ENCODE measurements at places on chromosomes 4 and X.

- DNase-seq = peak; percentile 55
These were observed 71.1 kb downstream of the NSG1 start for GRCh38 chr4:4457803-4458553.

- no peak for DNase-seq
These were observed 33.7 kb upstream of the HMX1 start for GRCh38 chr4:8905226-8905772.

- DNase-seq = no peak
These were observed 2036.4 kb upstream of the AGA start for GRCh38 chr4:179478608-179479007.

GRCh38 chr4:110660755-110661154 lies 37.9 kb upstream of the PITX2 start:
- no peak for DNase-seq

GRCh38 chr4:164438321-164438720 lies 315.6 kb upstream of the SMIM31 start:
- DNase-seq = peak; percentile 12

DNA sequence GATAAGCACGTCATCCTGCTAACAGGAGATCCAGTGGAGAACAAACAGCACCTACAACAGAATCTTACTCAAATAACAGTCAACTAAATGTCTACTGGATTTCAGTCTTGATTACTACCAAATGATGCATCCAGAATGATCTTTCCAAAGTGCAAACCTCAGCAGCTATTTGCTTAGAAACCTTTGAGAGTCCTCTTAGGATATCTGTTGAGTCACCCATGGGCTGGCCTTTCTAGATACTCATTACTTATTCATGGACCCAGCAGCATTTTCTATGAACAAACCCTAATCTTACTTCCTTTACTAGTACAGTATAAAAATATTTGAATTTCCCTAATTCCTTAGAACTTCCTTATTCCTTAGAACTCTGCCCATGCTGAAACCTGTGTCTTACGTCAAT lies 118.5 kb upstream of the PABPC4L start:
- no peak for DNase-seq

DNA sequence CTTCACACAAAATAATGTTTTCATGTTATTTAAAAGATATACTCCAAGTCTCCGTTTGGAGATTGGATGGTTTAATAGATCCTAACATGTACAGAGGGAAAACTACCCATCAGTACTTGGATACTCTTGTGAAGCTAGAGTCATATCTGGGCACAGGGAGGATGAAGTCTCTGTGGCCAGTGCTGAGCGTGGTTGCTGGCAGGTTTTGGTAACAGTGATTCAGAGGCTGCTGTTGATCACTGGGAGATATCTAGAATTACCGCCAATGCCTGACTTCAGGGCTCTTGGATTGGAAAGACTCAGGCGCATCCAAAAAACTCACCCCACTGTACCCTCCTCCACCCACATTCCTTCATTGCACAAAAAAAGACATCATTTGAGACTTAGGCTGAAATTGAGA lies 107.2 kb upstream of the PGRMC2 start:
- DNase-seq = peak; percentile 78

- DNase-seq = no peak
These were observed 69.4 kb upstream of the CLNK start for GRCh38 chr4:10753856-10754402.

GRCh38 chrX:41092776-41093175 lies 7.5 kb downstream of the USP9X start:
- DNase-seq = no peak

- DNase-seq = no peak
These were observed 69.8 kb upstream of the SLC7A11 start for GRCh38 chr4:138311771-138312535.

DNA sequence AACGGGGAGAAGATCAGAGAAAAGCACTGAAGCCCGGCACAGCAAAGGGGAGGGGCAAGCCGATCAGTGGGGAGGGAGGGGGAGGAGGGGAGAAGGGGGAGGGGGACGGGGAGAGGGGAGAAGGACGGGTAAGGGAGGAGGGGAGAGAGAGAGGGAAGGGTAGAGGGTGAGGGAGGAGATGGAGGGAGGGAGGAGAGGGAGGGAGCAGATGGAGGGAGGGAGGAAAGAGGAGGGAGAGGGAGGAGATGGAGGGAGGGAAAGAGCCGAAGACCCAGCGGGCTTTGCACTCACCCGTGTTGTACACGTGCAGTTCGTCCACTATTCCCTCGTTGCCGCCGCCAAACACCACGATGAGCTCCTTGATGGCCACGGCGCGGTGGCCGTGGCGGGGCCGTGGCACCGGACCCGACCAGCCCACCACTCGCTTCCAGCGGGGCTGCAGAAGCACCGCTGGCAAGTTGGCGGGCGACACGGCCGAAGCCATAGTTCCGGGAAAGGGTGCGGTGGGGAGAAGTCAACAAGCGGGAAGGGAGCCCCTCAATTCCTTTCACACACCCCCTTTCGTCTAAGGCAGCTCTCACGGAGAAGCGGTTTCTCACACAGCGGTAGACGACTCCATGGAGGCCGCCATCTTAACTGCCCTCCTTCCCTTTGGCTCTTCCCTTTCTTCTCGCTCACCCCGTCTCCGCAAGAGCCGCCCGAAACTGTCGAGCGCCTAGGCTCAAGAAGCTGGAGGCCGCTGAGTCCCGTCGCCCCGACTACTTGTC lies 1.1 kb downstream of the HCFC1 start:
- DNase-seq = peak; percentile 79

DNA sequence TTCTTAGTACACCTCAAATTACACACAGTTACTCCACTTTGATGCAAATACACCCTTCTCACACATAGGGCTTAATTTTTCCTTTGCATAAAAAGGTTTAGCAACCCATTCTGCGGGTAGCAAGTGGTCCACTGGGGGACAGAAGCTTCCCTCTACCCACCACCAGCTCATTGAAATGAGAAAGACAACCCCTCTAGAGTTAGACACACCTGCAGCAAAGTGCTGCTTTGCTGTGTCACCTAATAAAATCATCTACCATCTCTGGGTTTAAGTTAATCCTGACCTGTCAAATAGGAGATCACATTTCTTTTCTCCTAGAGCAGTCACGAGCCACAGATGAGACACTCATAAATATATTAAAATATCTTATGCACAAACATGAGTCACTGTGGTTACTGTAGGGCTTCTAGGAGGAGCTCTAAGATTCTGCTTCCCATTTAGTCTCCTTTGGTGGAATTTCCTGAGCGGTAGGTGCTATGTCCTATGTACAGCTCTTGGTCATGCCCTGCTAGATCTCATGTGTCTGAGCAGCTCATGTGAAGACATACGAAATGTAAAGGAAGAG lies 11.9 kb downstream of the BMX start:
- no peak for DNase-seq

DNA sequence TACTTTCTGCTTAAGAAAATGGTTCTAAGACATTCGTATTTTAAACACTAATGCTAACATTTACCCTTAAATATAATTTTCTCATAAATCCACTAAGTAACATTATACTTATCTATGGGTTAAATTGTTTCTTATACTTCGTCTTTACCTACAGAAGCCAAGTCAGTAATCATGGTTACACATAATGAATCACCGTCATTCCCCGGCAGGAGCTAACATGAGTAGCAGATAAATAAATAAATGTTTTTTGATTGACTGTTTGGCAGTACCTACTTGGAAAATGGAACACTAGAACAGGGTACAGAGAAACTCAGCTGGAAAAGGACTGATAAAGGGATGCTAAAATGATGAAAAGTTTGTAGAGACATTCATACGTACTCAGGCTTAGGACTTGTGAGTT lies 430.4 kb downstream of the ACTRT1 start:
- DNase-seq = no peak

DNA sequence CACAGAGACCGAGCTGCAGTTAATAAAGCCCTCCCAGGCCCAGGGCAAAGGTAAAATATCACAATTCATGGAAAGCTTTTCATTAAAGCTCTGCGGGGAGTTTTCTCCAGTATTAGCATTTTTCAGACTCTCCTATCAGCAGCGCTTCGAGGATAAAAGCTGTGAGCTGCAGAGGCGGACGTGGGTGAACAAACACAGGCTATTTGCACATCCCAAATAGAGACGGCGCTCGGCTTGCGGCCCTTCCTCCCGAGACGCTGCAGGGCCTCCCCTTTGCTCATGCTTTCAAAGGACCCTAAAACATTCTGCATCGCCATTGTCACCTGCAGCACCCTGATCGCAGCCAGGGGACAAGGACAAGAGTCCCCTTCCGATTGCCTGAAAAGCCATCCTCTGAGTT lies 97.3 kb downstream of the SORCS2 start:
- DNase-seq = no peak

- no peak for DNase-seq
These were observed 47.5 kb upstream of the FAM120C start for GRCh38 chrX:54230435-54231148.

DNA sequence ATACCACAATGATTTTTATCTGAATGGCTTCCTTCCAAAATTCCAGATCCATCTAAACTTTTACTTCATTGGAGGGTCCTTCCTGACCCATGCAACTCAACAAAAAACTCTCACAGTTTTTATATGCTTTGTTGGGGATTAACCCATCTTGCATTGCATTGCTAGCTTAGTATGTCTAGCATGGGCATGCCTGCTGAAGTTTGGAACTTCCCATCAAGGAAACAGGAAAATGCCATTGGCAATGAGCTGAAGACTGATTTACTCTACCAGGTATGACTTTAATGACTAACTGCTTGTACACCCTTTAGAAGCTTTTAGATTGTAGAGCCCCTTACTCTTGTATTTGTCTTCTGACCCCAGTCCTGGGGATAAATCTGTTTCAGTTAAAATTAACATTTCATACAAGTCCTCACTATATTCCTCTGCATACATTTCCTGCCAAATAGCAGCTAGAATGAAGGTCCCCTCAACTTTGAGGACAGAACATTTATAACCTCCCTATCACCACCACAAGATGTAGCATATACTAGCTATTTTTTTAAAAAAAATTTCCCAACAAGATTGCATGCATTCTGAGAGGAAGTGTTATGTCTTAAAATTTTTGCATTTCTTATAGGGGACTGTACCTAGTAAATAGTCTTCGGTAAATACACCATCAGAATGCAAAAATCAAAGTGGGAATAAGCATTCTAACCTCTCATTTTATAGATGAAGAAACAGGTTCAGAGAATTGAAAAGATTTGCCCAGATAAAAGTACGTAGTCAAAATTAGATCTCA lies 52.5 kb upstream of the ATXN3L start:
- DNase-seq = no peak

GRCh38 chr4:45576275-45576674 lies 547.6 kb downstream of the GABRG1 start:
- DNase-seq = no peak

GRCh38 chr4:20456407-20456806 lies 204.7 kb downstream of the SLIT2 start:
- no peak for DNase-seq
